Tibial artery (tissue), 4 donors: ENCODE measurements at places on chromosomes 2 and 18.
A peak's percentile ranks its signal among the peaks of the same experiment; 100 is the strongest.

GRCh38 chr2:48069769-48070168 is 163.5 kb upstream of the FBXO11 start:
- DNase-seq = no peak

GRCh38 chr2:48066000-48066399 is 159.7 kb upstream of the FBXO11 start:
- DNase-seq = no peak

DNA sequence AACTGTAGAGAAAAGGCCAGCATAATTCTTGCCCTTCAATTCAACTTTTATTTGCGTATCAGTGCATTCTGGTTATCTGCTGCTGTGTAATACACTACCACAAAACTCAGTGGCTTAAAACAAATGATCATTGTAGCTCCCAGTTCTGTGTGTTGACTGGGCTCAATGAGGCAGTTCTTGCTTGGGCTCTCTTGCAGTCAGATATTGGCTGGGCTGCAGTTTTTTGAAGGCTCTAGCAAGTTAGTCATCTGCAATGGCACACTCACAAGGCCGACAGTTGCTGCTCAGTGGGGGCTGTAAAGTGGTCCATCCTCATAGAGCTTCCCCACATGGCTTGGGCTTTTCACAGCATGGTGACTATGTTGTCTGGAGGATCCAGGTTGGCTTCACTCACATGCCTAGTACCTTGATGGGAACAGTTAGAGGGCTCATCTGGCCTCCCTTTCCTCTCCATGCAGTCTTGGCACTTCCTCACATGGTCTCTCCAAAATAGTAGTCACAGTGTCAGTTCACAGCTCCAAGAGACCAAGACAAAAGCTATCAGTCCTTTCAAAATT is 110.6 kb upstream of the TNP1 start:
- DNase-seq = no peak

DNA sequence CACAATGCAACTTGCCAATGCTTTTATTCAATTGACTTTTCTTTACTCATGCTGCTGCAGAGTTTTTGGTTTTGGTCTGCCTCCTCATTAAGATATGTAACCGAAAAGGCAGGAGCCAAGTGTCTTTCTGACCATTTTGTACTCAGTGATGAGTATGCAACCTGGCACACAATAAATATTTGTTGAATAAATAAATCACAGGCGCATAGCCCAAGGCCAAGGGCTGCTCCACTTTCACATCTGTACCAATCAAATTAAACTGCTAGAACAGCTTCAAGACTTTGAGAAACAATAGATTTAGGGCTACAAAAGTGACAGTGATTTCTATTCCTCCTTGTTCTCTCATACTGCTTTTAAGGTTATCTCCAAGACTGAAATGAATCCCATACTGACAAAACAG is 828.2 kb downstream of the RNF144A start:
- no peak for DNase-seq

DNA sequence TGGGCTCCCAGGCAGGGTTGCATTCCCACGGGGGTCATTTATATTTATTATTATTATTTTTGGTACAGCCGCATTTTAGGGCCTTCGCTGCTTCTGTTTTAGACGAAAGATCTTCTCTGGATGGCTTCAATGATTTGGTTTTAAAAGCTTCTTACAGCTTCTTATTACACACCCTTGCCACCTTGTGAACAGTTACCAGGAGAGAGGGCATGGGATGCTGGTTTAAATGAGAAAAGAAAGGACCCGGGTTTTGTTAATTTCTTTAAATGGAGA is 1.7 kb downstream of the SH3RF3 start:
- DNase-seq = no peak

DNA sequence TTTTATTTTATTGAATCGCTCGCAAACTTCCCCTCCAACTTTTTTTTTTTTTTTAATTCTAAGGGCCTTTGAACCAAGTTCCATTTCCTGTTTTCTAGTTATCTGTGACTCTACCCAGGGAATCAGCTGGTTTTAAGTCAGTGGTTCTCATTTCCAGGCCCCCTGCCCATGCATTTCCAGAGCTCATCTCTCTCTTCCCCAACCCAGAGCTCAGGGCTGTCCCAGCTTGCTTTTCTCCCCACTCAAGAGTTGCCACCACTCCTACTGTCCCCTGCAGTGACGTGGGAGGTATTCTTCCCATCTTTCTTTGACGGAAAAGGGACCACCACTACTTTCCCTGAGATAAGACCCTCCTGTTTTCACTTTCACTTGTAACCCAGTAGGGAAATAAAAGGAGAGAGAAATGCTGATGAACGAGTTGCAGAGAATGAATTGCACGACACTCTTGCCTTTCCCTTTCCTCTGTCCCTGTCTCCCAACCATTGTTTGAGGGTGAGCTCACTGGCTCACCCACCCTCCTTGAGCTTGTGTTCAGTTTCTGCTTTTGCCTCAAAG is 42.1 kb downstream of the TET3 start:
- no peak for DNase-seq

GRCh38 chr2:127392133-127392827 is 4.5 kb upstream of the MAP3K2 start:
- DNase-seq = no peak

GRCh38 chr2:26648516-26648915 is 7.3 kb upstream of the CIB4 start:
- no peak for DNase-seq

GRCh38 chr2:225590932-225591331 is 191.4 kb downstream of the NYAP2 start:
- DNase-seq = no peak

DNA sequence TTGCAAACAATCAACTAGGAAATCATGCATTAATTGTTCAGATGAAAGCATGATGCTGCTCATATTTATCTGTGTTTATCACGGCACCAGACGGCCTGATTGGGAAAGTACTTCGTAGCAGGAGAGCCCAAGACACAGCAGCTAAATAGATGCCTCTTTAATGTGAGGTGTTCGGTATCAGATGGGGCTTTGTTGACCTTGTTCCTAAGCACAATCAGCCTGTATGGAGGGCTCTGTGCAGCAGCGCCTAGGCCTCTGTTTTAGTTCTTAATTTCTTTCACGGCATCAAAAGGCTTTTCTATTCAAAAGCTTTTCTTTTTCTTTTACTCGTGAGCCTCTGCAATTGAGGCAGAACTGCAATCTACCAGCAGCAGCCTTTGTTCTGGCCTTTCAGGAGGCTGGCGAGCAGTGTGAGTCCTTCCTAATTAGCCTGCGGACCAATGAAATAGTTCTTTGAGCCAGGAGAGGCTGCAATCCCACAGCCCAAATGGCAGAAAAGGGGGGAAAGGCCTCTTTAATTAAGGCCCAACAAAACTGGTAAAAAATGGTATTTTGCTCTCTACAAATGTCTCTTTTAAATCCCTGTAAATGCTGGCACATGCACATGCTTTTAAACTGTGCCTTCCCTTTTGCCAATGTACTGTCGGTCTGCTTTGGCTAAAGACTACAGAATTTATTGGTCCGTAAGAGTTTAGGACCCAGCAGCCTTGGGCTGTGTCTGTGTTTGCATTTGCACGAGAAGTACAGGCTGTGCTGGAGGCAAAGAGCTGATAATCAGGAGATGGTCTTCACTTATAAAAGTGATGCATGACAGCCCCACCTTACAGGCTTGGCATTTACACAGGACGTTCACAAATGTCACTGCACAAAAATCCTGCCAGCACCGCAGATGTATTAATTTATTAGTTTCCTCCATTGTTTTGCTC is 159.6 kb downstream of the RND3 start:
- no peak for DNase-seq

- no peak for DNase-seq
These were observed 75.5 kb downstream of the PLCL1 start for GRCh38 chr2:197879812-197880408.

- DNase-seq = no peak
These were observed 36.1 kb upstream of the ITGA4 start for GRCh38 chr2:181421131-181421458.

- no peak for DNase-seq
These were observed 52.9 kb downstream of the DNER start for GRCh38 chr2:229661478-229661877.

- no peak for DNase-seq
These were observed 187.2 kb downstream of the LRRTM1 start for GRCh38 chr2:80117401-80117800.

DNA sequence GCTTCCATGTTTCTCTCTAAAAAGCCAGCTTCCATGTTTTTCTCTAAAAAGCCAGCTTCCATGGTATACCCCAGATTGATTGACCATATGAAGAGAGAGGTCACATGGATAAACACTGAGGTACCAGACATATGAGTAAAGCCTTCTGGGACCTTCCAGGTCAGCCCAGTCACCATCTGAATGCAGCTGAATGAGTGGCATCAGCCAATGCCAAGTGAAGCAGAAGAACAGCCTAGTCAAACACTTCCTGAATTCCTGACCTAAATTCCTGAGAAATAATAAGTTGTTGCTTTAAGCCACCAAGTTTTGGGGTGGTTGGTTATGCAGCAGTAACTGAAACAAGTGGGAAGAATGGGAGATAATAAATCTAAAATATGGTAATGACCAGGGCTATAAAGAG is 5.7 kb upstream of the ALS2 start:
- no peak for DNase-seq

GRCh38 chr2:68764806-68765311 is 30.2 kb downstream of the ARHGAP25 start:
- no peak for DNase-seq

DNA sequence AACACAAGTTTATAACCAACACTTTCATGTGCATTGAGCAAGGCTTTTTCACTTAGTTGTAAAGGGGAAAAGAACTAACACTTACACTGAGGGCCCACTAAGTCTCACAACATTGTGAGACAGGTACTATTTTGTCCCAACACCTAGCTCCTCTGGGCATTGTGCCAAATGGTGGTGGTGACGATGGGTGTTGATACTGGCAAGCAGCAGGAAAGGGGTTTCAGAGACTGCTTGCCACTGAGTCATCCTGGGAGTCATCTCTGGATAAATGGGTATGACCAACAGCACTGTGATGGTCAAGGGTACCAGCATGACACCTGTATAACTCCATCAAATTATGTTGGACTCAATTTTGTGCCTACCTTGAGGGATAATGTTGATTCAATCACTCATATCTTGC is 138.8 kb upstream of the ITGA6 start:
- no peak for DNase-seq

- no peak for DNase-seq
These were observed 33.0 kb downstream of the FARSB start for GRCh38 chr2:222622910-222623309.

GRCh38 chr2:168843253-168843652 is 40.8 kb downstream of the NOSTRIN start:
- DNase-seq = no peak

GRCh38 chr2:171723716-171724683 is 36.7 kb downstream of the DYNC1I2 start:
- DNase-seq = no peak

- DNase-seq = no peak
These were observed 31.5 kb upstream of the REG3A start for GRCh38 chr2:79191081-79191480.

DNA sequence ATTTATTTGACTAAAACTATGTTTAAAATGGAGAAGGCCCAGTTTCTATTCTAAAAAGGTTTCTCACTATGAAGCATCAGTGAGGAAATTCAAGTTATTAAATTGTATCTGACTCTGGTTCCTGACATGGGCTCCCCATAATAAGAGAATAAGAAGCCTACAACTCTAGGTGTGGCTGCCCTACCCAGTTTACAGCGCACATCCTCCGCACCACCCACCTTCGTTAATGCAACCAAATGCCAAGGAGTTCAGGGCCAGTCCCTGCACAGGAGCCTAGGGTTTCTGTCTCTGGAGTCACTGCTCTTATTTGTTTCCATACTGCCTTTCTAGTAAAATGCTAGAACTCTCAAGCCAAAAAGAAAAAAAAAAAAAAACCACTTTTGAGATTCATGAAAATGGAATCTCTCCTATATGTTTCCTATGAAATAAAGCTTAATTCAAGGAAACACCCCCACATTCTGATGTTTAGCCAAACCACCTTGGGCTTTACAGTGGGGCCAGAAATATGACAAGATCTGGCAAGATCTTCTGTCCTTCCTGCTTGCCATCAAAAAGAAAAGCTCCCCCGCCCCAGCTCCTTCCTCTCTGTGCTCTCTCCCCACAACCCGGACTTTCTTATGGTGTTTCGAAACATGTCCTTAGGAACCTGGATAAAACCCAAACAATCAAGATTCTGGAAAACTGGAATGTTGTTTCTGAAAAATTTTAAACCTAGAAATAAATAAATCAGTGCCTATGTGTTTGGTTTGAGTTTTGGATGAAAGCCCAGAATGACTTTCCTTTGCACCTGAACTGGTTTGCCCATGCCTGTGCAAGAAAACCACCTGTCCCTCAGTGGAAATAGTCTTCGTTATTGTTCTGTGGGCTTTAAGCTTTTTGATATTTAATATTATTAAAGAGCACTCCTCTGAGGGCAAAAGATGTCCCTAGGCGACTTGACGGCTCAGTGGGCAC is 136.7 kb downstream of the SP3 start:
- no peak for DNase-seq

- no peak for DNase-seq
These were observed 256.0 kb downstream of the TNS1 start for GRCh38 chr2:217746808-217747207.

- no peak for DNase-seq
These were observed 71.2 kb upstream of the SEC11C start for GRCh38 chr18:59068276-59069071.

DNA sequence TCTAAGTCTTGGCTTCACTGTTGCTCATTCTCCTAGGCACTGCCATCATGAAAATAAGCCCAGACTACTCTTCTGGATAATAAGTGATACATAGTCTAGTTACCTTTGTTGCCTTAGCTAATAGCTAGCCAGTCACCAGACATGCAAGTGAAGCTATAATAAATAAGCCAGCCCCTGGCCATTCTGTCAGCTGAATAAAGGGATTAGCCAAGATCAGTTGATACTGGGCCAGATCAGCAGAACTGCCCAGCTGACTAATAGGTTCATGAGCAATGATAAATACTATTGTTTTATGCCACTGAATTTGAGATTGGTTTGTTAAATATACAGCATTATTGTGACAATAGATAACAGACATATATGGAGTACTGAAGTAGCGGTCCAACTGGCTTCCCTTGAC is 8.0 kb upstream of the C2orf69 start:
- DNase-seq = no peak

DNA sequence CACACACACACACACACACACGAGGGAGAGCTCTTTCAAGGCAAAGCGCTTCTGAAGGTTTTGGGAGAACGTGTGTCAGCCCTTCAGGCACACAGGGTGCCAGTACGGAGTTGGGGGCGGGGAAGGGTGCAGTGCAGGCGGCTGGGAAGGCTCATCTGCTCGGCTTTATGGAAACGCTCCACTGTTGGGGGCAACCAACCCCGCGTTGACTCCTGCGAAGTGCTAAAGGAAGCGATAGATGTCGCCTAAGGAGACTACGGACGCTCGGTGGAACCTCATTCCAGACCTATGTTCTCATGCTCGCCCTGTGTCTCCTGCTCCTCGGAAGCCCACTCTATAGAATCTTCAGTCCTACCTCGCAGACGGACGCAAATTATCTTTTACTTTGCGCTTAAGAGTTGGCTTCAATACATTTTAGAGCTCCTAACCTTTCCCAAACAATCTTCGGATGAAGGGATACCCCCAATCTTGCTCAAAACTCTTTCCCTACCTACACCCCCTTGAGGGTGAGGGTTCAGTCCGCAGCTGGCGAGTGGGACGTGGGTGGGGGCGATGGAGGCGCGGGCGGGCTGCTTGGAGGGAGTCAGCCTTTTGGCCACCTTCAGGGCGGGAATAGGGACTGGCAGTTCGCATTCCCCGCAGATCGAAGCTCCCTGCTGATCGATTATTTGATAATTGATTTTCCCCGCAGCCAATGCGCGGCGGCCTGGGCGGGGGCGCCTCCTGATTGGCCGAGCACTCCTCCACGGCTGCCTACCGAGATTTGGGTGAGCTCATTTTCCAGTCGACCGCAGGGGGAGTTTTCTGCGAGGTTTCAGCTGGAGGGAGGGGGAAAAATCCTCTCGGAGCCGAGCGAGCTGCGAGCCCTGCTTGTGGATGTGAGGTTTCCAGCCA is 1.9 kb upstream of the MEIS1 start:
- peak; percentile 95 for DNase-seq
